Naive thymus-derived CD8-positive, alpha-beta T cell (primary cell): ENCODE measurements at places on chromosomes 1 and 21.

DNA sequence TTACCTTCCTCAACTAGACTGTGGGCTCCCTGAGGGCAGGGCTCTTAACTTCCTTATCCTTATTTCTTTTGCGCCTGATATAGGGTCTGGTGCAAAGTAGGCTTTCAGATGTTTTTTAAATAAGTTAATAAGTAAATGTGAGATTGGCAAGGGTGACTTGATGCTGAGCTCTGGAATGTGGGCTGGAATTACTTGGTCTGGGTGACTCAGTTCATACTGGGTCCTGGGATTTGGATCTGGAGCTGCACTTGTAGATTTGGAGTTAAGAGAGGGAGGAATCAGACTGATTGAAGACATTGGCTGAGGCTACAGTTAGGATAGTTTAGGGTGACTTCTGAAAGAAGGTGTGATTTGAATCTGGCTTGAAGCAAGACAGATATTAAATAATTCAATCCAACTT, 190.9 kb downstream of the GIPC2 start:
- H3K27ac ChIP-seq, result no peak overlapping the region
- H3K4me3 ChIP-seq, result no peak overlapping the region
- H3K27me3 ChIP-seq, result peaks cover 13% of the 10 kb centered on the region
- H3K36me3 ChIP-seq, result no peaks in the 10 kb centered on the region

DNA sequence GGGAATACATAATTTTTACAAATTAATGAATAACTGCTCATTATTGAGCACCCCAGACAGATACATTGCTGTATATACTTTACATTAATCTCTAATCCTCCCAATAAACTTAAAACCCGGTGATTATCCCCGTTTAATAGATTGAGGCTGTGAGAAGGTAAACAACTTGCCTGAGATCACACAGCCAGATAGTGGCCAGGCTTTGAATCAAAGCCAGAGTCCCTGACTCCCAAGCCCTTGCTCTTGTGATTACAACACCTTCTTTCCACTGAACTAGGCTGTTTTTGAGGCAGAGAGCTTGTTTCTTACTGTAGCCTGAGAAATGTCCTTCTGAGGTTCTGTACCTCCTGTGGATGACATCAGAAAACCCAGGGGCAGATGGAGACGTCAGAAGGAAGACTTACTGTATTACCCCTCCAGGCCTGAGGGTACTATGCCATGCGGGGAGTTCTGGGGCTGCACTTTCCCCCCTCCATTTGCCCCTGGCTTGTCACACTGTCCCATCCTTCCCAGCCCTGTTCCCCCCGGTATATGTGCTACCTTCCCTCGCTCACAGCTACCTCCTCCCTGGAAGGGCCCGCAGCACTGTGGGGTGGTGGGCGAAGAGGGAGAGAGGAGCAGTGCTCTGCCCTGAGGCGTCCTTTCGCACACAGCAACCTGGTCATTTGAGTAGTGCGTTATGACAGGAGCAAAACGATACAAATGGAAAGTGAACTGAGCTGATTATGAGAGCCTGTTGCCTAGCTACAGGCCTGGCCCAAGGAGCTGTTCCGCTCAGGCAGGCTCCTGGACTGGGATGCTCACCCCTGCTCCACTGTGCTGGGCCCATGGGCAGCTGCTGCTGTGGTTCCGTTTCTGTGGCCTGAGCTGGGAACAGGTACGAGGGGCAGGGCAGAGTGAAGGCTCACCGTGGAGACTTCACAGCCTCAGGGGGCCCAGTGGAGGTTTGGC, 4.6 kb downstream of the KCNC4 start:
- no peaks in the 10 kb centered on the region for H3K36me3 ChIP-seq
- H3K4me3 ChIP-seq, result no peak overlapping the region
- peaks cover 49% of the 10 kb centered on the region for H3K4me1 ChIP-seq
- H3K27ac ChIP-seq, result peak overlapping the region; percentile 63
- DNase-seq, result no peak

DNA sequence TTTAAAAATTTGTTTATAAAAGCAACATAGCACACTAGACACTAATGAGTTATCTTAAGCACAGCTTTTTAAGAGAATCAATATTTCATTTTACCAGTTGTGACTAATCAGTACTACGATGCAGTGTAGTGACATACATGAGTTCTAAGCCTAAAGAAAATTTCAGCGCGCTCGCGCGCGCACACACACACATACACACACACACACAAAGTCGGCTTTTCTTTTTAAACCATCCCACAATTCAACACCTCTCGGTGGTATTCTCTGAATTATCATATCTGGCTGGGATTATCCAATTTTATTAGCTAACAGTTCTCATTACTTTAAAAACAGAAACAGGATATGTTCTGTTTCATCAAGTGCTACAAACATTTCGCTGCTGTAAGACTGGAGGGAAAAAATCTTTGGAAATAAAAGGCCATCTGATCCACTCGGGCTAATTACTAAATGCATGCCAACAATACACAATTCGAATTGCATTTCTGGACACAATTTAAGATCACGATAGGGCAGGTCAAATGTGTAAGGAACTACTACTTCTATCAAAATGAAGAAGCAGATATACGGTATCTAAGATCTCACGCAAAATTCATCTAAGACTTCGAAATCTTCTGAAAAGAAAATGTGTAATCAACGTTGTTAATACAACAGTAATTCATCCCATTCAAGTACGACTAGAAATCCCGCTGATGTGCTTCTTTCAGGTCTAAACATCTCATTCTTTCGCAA, 1.2 kb downstream of the TUT4 start:
- no peak overlapping the region for H3K27ac ChIP-seq
- H3K36me3 ChIP-seq, result no peaks in the 10 kb centered on the region
- DNase-seq, result peak; percentile 65
- H3K4me1 ChIP-seq, result peaks cover 42% of the 10 kb centered on the region
- no peaks in the 10 kb centered on the region for H3K27me3 ChIP-seq

DNA sequence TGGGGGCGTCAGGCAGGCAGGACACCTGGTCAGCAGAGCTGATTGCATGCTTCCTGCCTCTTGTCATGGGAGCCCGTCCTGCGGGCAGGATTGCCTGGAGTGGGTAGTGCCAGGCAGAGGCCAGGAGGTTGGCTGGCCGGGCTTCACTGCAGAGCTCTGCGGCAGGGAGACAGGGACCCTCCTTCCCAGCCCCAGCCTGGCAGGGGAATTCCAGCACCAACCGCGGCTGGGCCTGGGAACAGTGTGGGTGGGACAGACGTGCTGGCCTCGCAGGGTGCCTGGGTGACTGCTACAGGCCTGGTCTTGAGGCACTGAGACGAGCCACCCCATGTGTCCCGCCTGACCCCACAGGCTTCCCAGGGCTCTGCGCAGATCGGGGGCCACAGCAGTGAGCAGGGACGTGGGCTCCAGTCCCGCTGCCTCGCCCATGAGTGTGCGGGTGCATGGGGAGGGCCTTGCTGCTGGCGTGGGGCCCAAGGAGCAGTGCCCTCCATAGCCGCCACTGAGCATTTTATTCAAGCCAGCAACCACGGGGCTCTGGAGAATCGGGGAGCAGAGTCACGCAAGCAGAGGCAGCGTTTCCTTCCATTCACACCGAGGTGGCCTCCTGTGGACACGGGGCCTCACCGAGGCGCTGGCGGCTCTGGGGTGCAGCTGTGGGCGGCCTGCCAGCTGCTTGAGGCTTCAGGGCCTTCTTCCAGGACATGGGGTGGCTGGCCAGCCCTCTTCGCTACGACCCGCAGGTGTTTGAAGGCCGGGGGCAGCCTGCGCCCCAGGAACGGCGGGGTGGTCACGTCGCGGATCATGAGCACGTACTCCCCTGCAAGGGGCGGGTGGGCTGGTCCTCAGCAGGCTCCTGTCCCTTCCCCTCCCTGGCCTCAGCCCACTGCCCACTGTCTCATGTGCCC, 70.3 kb downstream of the MORN1 start:
- no peak for DNase-seq
- H3K4me3 ChIP-seq, result no peak overlapping the region
- peaks cover 4% of the 10 kb centered on the region for H3K27me3 ChIP-seq

DNA sequence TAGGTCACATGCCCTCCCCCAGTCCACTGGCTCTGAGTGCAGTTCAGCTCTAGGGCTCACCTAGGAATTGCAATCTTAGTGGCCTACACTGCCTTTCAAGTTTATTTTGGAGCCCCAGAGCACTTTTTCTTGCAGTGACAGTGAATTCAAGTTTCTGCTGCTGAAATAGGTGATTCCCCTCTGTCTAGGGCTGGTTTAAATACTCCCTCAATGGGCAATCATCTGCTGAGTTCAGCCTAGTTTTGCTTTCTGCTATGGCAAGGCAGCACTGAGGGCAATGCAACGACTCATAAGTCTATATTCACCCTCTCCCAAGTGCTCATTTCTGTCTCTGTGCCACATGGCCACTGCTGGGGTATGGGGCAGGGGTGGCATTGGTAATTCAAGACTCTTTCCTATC, 472.6 kb upstream of the RGS18 start:
- no peaks in the 10 kb centered on the region for H3K27me3 ChIP-seq
- H3K36me3 ChIP-seq, result no peaks in the 10 kb centered on the region
- no peak overlapping the region for H3K4me3 ChIP-seq
- DNase-seq, result no peak
- no peaks in the 10 kb centered on the region for H3K4me1 ChIP-seq
- no peak overlapping the region for H3K27ac ChIP-seq

- H3K27ac ChIP-seq, result no peak overlapping the region
- no peak overlapping the region for H3K4me3 ChIP-seq
- no peaks in the 10 kb centered on the region for H3K36me3 ChIP-seq
- no peak for DNase-seq
- no peaks in the 10 kb centered on the region for H3K27me3 ChIP-seq
Measured at GRCh38 chr1:46333300-46334029, 7.1 kb upstream of the NSUN4 start.
